Inflammatory macrophage treated with lipopolysaccharide for 1 hour (primary cell): ENCODE measurements at places on chromosomes 7 and 10.
A peak's percentile ranks its signal among the peaks of the same experiment; 100 is the strongest.

DNA sequence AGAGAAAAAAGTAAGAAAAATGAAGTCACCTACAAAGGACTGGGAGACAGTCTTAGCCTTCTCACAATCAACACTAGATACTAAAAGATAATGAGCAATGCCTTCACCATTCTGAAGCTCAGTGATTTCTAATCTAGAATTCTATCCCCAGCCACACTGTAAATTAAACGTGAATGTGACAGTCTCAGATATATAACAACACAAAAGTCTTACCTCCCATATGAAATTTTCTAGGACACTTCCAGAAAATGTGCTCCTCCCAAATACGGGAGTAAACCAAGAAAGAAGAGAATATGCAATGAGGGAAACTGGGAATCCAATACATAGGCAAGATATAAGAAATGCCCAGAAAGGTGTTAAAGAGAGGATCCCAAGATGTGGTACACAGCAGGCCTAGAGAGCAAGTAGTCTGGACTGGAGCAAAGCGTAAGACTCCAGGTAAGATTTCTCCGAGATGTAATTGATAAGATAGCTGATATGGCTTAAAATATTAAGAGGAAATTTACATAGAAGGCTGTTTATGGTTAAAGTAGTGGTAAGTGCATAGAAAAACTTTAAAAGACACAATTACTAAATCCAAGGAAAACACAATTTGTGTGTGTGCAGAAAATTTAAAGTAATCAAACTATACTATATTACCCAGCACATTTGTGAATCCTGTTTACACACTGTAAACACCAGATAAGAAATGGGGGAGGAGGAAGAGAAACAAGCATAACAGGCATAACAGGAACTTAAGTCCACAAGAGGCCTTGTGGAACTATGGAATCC is 44.1 kb downstream of the SGMS1 start:
- no peak for DNase-seq

GRCh38 chr7:39951226-39952194 is 1.5 kb downstream of the CDK13 start:
- DNase-seq = peak; percentile 42

DNA sequence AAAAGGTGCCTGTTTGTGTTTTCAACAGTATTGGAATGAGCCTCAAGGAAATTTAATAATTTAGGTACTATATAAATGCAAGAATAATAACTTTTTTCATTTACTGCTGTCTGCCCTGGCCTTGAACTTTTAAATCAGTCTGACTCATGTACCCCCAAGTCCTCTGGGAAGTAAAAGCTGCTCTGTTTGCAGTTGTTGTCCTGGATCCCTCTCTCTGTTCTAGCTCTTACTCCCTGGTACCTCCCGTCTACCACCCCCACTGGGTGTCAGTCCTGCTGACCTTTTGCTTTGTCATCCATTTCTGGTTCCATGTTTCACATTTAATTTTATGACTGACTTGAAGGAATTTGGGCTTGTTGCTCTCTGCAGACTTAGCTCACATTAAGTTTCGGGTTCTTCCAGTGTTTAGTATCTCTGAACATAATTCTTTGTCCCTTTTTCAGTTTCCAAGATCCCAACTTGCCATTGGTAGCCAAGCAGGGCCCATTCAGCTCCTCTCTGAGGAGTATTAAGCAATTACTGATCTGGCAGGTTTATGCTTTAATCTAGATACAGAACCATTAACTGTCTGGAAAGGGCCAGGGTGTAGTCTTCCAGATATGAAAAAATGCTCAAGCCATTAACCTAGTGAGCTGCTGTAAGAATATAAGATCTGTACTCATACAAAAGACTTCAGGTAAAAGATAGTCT is 208.7 kb upstream of the FAM3C start:
- DNase-seq = no peak

- no peak for DNase-seq
Measured at GRCh38 chr7:94512735-94513564, 3.3 kb downstream of the CASD1 start.

- no peak for DNase-seq
Measured at GRCh38 chr7:70068531-70068930, 470.3 kb downstream of the AUTS2 start.

GRCh38 chr7:91324663-91325062 is 60.4 kb downstream of the FZD1 start:
- no peak for DNase-seq

DNA sequence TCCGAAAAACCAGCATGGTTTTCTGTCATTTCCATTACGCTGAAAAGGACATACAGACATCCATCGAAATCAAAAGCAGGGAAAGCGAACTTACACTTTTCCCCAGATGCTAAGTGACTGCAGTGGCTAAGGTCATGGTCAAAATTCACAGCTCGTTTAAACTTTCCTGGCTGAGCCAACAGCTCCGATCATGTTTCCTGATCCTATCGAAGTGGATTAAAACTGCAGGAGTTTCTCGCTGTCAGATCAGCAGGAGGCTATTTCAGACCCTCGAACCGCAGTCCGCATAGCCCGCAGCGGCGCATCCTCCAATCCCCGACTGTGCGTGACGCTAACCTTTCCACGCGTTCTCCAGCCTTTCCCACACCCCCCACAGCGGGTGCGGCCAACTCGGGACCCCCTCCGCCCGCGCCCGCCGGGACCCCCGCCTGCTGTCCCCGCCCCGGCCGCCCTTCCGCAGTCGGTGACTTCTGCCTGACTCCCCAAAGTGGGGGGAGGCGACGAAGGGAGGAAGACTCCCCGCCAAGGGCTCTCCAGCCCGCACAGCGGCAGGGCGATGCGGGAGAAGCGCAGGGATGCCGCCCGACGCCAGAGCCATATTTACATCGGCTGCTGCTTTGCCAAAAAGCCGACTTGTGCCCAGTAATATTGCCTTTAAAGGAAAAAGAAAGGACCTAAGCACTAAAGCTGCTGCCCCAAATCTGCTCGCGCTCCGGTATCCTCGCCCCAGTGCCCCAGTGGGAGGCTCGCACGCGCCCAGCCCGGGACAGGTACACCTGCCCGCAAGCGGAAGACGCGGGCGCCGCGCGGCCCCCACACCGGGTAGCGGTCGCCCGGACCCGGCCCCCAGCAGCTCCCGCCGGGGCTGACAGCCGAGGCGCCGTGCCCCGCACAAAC is 1.2 kb downstream of the PIP4K2A start:
- DNase-seq = peak; percentile 33

DNA sequence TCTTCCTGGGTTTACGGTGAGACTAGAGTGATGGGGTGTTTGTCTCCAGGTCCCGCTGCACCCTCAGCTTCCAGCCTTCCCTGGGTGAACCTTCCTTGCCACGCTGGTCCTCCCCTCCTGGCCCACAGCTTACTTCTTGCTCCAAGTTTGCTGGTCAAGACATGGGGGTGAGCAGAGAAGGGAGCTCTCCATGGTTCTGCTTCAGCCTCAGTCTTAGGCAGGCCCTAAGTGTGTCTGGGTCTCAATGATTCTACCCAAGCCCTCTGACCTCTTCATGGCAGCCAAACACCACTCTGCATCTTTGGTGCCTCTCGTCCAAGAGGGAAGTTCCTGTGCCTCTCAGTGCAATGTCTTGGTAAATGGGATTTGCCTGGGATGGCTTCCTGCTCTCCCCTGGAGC is 356.5 kb upstream of the KLF6 start:
- DNase-seq = no peak

GRCh38 chr10:99927721-99928280 is 81.9 kb downstream of the DNMBP start:
- DNase-seq = peak; percentile 31

DNA sequence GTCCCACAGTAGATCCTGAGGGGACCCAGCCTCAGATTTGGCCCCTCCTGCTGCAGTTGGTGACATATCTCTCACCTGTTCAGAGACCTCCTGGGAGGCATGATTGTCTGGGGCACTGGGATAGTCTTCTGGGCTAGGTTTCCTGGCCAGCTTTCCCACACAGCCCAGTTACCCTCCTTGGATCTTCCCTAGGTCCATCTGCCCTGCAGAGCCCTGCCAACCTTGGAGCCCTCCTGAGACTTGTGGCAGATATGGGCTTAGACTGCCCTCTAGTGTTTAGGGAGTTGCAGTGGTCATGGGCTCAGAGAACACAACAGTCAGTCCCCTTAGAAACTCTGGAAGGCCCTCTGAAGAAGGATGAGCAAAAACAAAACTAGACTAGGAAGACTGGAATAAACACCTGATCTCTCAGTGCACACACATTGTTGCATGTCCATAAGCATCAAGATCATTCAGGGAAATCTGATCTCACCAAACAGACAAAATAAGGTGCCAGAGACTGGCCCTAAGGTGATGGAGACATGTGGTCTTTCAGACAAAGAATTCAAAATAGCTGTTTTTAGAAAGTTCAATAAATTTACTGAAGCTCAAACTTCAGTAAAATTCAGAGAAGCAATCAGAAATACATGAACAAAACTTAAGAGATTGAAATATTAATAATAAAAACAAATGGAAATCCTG is 324.6 kb downstream of the ATRNL1 start:
- peak; percentile 62 for DNase-seq

- no peak for DNase-seq
Measured at GRCh38 chr7:20007510-20007909, 209.7 kb downstream of the MACC1 start.

- no peak for DNase-seq
Measured at GRCh38 chr10:102869258-102870198, at the start of gene AS3MT. Gene AS3MT, plus strand, starts transcription at chr10:102869470. Its CDS starts 123 bp downstream, at chr10:102869593.

DNA sequence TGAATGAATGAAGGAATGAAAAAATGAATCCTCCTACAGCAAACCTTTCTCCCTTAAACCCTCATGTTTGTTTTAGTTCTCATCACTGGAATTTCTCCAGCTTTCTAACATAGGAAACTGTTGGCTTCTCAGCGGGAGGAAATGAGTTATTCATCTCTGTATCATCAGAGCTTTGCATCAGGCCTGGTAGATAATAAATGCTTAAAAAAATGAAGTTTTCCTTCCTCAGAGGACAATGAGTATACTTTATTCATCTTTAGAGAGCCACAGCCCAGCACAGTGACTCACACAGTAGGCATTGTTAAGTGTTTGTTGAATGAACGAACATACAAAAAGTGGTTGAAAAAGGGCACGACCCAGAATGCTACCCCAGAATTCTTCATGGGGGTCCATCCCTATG is 62.6 kb downstream of the COL13A1 start:
- DNase-seq = no peak

GRCh38 chr10:64275774-64276173 is 754.6 kb downstream of the REEP3 start:
- no peak for DNase-seq

GRCh38 chr7:44461387-44461786 is 29.1 kb downstream of the NUDCD3 start:
- no peak for DNase-seq

DNA sequence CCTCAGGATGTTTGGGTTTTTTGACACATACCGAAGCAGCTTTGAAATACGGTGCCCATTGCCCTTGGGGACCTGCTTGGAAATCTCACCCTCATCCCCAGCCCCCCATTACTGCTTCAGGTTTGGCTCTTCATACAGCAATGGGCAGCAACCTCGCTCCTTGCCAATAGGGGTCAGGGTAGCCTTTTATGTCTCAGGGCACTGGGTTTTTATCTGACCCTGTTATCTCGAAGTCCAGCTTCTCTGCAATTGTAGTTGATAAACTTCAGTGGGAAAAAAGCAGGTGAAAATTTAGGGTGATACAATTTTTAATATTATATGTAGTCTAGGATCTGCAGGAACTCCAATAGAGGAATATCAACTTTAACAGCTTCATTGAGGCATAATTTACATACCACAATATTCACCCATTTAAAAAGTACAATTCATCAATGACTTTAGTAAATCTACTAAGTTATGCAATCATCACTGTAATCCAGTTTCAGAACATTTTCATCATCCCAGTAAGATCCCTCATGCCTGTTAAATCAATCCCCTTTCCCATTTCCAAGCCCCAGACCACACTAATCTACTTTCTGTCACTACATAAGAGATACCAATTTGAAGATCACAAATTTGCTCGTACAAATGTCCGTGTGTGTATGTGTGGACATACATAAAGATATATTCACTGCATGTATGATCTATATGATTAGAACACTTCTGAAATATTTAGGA is 386.2 kb downstream of the KCNMA1 start:
- DNase-seq = peak; percentile 32

GRCh38 chr7:15985587-15986384 is 299.3 kb upstream of the MEOX2 start:
- no peak for DNase-seq

DNA sequence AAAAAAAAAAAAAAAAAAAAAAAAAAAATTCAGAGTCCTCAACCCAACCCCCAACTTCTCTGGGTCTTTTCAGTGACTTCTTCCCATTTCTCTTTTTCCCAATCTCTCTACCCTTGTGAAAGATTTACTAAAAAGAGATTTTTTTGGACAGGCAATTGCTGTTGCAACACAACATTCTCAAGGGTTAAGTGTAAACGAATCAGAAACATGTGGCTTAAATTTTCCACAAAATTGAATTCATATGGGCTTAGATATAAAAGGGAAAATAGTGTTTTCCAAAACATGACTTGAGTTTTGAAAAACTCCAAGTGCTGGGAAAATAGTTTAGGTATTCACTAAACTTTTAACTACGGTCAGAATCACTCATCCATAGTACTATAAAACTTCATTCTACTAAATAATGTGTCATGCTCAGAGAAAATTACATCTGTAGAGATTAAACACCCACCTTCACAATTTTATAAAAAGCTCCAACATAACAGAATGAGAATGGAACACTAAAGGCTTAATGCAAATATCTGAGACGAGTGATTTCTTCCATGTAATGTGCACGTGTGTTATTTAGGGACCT is 643.1 kb downstream of the PARD3 start:
- DNase-seq = no peak

DNA sequence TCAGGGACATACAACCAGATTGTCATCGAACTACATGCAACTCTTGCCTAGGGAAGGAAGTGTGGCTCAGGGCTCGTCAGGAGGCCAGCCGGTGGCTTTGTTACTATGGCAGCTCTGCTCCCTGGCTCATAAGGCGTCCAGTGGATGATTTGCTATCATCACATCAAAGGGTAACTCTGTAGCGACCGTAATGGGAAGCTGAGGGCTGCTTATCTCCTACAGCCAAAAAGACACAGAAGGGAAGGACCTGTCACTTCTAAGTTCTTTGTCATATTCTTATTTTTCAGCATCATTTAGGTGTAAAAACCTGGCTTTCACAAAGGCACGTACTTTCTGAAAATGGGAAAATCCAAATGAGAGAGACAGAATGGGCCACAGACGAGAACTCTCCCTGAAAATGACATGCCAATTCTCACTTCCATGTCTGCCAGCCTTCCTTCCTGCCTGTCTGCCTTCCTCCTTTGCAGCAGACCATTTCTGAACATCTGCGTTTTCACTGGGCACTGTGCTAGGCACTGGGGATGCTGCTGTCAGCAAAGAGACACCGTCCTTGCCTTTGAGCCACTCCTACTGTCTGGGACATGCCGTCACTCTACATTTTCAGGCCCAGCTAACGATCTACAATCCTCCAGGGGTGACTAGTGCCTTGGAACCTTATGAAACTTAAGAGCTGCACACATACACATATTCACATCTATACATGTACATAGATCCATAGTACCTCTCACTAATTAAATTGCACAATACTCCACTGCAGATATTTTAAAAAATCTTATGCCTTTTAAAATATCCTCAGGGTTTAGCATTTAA is 26.9 kb downstream of the ENKUR start:
- no peak for DNase-seq

- DNase-seq = no peak
Measured at GRCh38 chr7:28784171-28784902, 173.8 kb downstream of the TRIL start.
